ENCODE measurements at places on chromosomes 3 and 15.
A peak's percentile ranks its signal among the peaks of the same experiment; 100 is the strongest.

GRCh38 chr3:21117370-21117769 lies 633.6 kb downstream of the ZNF385D start:
- DNase-seq, result no peak

DNA sequence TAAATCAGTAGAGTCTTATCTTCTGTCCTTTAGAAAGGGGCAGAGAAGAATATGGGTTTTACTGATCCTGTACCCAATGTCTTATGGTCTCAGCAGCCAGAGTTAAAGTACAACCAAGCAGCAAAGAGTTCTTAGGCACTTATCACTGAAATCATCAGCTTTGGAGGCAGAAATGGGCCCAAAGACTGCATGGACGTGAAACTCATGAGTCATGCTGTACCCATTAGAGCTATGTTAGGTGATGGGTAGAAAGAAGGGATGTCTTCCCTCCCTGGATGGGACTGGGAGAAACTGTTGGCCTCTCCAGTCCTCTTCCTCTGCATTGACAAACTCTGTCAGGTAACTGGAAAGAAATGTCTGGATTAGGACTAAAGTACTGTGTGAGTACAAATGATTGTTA lies 63.4 kb downstream of the EOMES start:
- DNase-seq, result no peak

DNA sequence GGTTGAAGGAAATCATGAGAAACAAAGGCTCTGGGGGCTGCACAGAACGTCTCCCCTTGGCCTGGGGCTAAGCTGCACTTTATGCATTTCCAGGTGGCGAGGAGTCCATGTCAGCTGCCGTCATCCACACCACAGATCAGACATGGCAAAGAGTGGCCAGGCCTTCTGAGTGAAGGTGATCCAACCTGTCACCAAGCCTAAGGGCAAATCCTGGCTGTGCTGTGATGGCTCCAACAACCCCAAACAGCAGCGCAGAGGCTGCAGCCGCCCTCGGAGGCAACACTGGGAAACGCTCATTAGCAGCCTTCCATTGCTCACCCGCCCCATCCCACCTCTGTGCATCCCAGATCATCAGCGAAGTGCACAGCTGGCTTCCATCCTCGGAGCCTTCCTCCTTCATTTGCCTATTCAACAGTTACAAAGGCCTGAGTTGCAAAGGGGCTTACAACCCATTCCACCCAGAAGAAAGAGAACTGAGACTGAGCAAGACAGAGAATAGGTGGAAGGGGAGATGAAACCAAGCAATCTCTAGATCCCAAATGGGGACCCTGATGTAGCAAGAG lies 55.7 kb downstream of the SRGAP3 start:
- DNase-seq, result no peak

DNA sequence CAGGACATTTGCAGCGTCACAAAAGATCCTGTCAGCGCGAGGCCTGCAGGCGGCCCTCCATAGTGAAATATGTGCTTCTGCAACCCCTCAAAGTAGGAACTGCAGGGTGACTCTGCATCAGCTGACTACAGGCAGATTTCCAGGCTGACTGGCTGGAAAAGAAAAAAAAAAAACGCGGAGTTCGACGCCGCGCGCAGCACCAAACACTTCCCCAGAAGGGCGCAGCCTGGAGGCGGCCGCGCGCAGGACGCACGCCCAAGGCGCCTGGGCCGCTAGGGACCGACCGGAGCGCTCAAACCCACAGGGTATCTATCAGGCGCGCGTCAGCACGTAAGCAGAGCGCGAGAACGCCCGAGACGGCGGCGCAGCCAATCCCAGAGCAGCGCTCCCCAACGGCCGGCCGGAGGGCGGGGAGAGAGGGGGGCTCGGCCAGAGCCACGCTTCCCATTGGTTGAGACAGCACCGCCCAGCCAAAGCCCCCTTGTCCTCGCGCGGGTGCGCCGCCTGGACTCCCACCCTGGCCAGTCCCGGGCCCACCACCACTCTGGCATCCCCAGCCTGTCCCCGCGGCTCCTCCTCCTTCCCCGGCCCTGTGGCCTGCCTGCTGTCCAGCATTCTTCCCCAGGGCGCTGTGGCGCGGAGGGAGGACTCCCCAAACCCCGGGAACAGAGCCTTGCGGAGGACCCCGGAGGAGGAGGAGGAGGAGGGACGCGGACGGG lies 1.0 kb downstream of the BDH1 start:
- DNase-seq, result peak; percentile 90

DNA sequence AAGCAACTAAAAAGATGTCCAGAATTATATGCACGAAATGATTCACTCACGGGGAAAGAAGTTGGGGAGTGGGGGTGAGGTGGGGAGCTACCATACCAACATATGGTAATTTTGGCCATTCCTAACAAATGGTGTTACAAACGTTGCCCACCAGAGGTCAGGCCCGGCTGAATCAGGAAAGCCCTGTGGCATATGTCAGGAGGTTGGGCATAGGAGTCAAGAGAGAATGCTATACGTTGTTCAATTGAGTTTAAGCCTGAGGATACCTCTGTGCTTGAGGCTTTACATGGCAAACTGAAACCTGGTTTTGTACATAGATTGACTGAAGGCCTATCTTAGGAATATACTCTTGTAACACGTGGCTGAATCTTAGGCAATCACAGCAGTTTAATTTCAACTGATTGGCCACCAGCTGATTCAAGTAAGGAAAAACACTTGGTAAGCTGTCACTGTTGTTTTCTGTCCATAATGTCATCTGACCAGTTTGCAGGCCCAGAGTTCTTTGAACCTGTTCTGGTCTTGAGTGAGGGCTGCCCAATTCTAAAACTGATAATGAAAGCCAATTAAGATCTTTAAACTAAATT lies 23.4 kb upstream of the SLC2A2 start:
- DNase-seq, result peak; percentile 15

GRCh38 chr3:174158674-174159073 lies 700.5 kb upstream of the NAALADL2 start:
- DNase-seq, result no peak
